ENCODE measurements at places on chromosomes 4 and X.

- DNase-seq: peak; percentile 19
Observed at GRCh38 chr4:41358647-41359421, 102.1 kb downstream of the UCHL1 start.

DNA sequence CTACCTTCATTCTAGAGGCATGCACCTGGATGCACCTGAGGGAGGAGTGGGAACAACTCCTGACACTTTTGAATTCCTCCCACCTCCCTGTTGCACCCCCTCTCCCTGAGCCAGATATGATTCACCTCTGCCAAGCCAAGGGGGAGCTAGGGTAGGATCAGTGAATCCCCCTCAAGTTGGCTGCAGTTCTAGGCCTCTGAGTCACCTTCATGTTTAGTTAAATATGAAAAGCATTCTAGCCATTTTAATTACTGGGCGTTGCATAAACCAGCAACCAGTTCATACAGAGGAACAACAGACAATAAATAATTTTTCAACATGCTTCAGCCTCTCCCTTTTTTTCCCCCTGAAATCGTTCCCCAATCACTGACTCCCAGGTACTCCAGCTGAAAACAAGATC, 1440.2 kb downstream of the ADGRL3 start:
- no peak for DNase-seq

GRCh38 chr4:125762537-125762936, 447.8 kb downstream of the FAT4 start:
- DNase-seq: no peak

DNA sequence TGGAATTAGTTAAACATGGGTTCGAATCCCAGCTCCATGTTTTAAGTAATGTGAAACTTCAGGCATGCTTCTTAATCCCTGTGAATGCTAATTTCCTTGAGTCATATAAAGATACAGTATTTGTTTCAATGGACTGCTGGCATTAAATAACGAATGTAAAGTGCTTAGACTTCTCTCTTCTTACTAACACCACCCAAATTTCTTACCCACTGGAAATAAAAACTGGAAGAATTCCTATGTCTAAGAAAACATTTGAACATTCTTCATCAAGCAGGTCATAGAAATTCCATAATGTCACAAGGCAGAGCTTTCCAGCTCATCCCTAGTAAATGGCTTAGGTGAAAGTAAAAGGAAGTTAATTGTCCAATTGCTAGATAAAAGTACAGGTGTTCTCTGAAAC, 172.5 kb downstream of the ANK2 start:
- DNase-seq: no peak

DNA sequence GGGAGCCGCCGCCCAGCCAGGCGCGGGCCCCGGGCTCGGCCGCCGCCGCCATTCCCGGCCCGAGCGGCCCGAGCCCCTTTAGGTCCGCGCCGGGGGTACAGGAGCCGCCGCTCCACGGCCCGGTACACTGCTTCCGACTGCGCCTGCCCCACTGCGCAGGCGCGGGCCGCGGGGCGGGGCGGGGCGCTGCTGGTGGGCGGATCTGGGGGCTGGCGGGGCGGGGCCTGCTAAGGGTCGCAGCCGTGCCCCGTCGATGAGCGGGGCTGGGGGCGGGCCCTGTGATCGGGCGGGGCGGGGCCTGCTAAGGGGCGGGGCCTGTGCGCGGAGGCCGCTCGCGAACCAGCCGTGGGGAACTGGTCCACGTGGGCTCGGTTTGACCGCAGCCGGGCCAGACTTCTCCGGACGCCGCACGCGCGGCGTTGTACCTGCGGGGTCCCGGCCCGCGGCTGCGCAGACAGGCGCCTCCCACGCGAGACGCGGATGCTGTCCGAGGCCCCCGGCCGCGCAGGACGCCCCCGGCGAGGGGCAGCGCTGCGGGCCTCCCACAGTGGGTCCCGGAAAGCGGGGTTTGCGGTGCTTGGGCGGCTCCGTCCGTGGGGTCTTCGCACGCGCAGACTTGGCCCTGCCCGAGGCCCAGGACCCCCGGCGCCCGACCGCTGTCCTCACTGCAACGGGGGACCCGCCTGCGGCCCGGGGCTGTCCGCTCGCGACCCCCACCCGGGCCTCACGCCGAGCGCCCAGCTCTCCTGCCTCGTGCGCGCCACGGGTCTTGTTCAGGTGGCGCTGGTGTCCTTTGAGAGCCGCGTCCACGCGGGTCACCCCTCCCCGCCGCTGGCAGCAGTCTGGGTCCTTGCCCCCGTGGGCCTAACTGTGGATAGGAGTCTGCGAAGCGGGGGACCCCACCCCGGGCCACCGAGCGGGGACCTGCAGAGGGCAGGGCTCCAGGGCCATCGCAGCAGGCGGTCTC, at the start of gene DGKQ:
Gene DGKQ, minus strand, starts transcription at position 139 of the 967 bp plus-strand sequence. Its CDS starts 87 bp downstream, at position 52.
- peak; percentile 98 for DNase-seq

Measured in HuH-7.5 (cell line).